ENCODE measurements at places on chromosomes 3 and 15.

DNA sequence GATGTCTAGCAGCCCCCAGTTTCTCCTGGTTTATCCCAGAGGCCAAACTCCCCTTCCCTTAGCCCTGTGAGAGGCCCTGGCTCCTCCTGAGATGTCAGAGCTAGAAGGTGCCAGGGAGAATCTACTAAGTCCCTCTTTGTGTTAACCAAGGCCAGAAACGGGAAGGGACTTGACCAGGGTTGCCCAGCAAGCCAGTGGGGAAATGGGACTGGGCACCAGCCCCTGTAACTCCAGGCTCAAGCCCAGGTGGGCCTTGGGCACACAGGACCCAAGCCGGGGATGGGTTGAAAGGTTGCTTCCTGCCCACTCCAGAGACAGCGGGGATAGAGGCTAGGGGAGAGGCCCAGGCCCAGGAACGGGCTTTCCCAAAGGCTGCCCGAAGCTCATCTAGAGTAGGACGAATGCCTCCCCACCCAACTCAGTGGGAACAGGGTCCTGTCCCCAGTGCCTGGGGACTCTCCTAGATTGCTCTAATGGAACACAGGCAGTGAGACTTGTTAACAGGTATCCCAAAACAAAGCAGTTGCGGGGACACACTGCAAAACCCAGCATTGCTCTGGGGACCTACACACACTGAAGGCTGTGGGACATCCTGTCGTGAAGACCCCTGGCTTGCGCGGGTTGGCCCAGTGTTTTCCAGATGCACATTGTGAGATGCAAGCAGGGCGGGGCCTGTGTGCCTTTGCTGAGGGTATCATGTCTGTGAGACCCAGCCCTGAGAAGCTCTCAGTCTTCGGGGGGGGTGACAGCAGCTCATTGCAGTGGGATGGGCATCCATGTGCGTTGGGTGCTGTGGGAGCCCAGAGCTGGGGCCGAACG is 12.9 kb upstream of the TXNRD3 start:
- DNase-seq = no peak

DNA sequence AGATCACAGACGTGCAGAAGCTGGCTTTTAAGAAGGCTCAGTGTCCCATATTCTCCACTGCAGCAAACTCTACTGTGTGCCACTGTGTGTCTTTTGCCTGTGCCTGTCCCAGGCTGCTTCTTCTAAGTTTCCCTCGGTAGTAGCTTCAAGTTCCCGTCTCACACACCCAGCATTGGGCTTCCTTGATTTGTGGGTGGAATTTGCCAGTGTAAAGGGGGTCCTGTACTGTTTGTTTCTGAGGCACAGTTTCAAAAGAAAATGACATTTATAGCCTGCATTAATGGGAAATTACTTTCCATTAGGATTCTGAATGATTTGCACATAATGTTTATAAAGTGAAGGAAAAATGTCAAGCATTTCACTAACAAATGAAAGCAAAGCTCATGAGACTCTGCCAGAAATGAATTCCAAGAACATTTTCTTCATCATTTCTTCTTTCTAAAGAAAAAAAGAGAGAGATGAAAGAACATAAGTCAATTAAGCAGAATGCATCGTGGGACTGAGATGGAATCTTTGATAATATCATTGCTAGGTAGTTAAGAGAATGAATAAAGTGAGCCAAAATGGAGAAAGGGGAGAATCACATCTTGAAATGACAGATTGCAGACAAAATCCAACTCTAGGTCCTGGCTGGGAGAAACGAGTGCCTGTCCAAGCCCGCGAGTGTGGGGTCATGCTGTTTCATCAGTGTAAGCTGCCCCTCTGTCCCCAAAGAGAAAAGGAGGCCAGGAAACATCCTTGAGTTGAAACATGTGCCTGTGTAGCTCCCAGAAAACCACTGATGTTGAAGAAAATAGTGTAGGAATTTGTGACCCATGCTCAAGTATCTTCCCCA is 48.6 kb upstream of the ADAMTSL3 start:
- DNase-seq = no peak

DNA sequence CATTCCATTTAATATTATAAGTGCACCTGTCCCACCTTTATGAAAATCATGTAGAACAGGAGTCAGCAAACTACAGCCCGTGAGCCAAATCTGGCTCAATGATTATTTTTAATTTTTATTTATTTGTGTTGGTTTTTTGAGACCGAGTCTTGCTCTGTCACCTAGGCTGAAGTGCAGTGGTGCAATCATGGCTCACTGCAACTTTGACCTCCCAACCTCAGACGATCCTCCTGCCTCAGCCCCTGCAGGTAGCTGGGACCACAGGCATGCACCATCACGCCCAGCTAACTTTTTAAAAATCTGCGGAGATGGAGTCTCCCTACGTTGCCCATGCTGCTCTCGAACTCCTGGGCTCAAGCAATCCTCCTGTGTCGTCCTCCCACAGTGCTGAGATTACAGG is 42.0 kb downstream of the MYO1E start:
- no peak for DNase-seq

GRCh38 chr3:150960708-150961684 is 11.5 kb downstream of the CLRN1 start:
- DNase-seq = no peak
